ENCODE measurements at places on chromosomes 1 and 21.

GRCh38 chr1:100449477-100449876 is 88.5 kb upstream of the GPR88 start:
- DNase-seq: no peak

- DNase-seq: no peak
Observed at GRCh38 chr1:40755067-40755466, 28.5 kb upstream of the KCNQ4 start.

- DNase-seq: no peak
Observed at GRCh38 chr1:205593532-205593931, 38.3 kb downstream of the ELK4 start.

- no peak for DNase-seq
Observed at GRCh38 chr1:114455102-114455785, 55.8 kb downstream of the TRIM33 start.

DNA sequence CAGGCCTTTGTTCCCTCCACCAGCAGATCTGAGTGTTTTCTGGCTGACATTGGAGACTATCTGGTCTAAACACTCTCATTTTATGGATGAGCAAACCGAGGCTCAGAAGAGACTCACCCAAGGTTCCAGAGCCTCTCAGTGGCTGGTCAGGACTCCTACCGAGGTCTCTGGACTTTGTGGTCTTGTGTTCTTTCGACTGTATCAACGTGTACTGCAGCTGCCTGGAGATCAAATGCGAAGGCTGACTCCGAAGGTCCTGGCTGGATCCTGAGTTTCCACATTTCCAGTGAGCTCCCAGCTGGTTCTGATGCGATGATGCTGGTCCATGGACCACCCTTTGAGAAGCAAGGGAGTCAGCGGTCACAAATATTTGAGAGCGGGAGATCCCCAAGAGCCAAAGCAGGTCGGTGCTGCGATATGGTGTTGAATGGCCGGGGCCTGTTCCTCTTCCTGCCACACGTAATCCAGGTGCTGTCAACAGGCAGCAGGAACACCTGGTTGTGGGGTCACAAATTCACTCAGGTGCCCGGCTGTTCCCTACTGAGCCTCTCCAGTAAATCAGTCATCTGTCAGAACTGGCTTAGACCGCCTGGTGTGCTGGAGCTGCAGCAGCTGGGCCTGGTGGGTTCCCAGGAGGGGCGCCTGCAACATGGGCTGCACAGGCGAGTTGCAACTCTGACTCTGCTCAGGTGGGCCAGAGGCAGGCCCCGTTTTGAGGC is 94.8 kb upstream of the USP24 start:
- DNase-seq: no peak

DNA sequence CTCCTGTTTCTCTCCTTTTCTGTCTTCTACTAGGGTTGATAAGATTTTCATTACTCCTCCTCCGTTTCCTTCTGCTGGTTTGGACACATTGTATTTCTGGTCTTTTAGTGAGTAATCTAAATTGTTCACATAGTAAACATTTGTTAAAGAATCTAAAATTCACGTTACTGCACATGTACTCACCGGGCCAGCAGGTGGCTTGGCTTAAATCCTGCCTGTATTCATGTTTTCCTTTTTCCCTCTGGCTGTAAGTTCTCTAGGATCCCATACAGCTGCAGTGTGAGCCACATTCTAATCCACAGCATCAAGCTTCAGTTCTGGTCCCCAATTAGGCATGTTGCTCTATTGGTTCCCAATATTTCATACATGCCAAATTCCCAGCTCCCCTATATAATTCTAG is 958.3 kb downstream of the ADGRL2 start:
- no peak for DNase-seq

DNA sequence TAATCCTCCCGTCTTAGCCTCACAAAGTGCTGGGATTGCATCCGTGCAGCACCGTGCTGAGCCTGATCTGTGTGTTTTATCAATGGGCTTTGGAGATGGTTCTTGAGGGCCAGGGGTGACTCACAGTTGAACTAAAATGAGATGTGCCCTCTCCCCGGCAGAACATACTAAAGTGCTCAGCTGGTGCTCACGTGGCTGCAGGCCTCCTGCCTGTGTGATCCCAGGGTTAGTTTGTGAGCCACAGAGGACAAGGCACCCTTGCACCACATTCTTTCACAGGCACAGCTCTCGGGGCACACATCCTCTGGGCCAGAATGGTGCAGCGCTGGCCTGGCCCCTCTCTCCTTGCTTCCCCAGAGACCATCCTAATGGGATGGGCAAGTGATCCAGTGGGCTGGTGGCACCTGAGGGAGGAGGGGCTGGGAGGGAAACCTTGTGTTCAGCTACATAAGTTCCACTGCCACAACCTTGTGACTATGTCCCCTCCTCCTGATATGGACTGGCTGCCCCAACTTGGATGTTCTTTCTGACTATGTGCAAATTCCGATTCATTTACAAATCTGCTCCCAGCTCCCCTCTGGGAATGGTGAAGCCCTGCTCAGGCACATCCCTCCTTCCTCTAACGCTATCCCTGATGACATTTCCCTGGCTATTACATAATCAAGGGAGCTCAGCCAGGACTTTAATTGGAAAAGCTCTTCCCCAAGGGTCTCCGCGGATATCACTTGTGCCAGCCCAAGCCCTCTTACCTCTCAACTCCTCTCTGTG is 197.0 kb upstream of the EDN2 start:
- no peak for DNase-seq

GRCh38 chr1:244271691-244272308 is 179.9 kb downstream of the ADSS2 start:
- DNase-seq: no peak

DNA sequence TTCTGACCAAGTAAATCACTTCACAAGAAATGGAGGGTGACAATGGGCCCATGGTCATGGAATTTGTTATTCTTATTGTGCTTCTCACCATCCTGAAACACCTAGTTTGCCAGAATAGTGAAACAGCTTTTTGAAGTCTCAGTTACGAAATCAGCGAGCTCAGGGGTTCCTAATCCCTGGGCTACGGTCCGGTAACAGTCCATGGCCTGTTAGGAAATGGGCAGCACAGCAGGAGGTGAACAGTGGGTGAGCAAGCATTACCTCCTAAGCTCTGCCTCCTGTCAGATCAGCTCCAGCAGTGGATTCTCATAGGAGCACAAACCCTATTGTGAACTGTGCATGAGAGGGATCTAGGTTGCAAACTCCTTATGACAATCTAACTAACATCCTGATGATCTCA is 1356.3 kb downstream of the KCNT2 start:
- DNase-seq: no peak

DNA sequence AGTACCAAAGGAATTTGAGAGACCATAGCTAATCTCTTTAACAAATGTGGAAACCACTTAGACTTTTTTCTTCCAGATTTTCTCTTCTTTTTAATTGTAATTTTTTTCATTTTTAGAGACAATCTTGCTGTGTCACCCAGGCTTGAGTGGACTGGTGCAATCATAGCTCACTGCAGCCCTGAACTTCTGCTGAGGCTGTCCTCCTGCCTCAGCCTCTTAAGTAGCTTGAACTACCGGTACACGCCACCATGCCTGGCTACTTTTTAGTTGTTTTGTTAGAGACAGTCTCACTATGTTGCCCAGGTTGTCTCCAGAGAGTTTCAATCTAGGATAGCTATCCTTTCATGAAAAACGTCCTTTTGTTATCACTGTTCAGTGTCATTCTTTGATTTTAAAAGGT is 15.0 kb downstream of the PRRC2C start:
- DNase-seq: no peak

DNA sequence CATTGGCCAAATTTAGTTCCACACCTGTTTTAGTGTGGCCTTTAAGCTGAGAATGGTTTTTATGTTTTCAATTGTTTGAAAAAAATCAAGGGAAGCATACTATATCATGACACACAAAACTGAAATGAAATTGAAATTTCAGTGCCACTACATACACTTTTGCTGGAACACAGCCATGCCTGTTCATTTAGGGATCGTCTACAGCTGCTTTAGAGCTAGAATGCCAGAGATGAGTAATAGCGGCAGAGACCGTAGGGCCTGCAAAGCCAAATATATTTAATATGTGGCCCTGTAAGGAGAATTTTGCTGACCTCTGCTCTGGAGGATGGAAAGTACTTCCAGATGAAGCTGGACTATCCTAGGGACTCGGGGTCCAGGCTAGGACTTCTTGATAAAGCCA is 62.5 kb upstream of the LYST start:
- no peak for DNase-seq

GRCh38 chr1:206925106-206925736 is 3.5 kb upstream of the FCMR start:
- DNase-seq: no peak

DNA sequence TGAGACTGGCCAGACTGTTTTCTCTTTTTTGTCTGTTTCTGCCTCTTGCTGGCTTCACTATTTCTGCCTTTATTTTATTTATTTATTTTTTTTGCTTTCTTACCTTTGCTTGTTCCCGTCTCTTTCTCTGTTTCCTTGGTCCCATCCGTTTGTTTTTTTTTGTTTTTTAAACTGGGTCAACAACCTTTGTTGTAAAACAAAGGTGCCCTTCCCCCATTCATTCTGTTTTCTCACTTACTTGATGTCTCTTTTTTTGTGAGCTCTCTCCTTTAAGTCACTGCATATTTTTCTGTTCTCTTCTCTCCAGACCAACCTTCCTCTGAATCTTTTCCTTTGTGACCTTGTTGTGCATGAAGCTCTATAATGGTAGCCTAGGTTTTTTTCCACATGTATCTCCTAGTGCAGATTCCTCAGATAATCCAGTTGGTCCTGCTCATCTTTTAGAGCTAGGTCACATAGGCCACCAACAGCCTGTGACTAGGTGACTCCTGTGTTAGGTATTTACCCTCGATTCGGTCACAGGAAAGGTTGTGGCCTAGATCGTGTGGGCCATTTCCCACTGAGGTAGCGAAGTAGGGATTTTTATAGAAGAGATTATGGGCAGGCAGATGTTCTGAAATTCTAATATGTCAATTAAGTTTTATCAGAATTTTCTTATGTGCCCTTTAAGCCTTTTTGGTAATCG is 15.9 kb downstream of the GNAI3 start:
- DNase-seq: no peak

DNA sequence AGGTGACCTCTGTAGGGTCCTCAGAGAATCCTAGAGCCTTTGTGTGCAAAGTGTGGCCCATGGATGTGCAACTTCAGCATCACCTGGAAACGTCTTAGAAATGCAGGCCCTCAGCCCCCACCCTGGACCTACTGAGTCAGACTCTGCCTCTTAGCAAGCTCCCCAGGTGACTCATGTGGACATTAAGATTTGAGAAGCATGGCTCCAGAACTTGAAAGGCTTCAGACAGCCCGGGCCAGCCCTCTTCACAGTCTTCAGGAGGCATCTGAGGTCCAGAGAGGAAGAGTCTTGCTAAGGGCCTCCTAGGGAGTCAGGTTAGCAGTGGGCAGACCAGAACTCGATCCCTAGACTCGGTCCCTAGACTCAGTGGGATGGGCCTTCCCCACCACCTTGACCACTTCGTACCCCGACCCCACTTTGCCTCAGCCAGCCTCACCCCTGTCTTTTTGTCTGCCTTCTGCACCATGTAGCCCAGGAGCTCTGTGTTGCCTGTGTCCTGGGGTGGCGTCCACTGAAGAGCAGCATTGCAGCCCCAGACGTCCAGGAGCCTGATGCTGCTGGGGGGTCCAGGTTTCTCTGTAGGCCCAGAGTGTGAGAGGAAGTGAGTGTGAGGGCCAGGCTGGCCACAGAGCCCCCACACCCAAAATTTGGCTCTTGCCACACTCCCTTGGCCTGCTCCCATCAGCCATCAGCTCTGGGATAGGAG is 4.8 kb downstream of the MYBPH start:
- DNase-seq: no peak

- DNase-seq: no peak
Observed at GRCh38 chr21:38772646-38773045, 33.1 kb upstream of the ETS2 start.

- no peak for DNase-seq
Observed at GRCh38 chr21:15159382-15160020, 94.7 kb upstream of the NRIP1 start.

DNA sequence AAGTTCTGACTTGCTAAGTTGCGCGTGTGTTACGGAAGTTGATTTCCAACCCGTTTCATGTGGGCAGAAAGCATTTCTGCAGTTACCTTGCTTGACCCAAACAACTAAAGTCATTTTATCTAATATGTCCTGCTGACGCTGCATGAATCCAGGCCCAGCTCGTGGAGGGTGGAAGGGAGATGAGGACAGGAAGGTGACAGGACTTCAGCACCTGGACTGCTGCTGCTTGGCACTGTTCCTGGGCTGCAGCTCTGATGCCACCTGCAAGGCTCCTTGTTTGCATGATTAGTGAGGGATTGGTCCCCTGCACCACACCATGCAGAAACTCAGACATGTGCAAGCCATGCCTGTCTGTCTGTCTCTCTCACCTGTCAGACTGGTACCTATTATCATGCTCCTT is 198.4 kb downstream of the PRDM2 start:
- no peak for DNase-seq

GRCh38 chr1:89519779-89520358 is 4.8 kb upstream of the LRRC8B start:
- DNase-seq: no peak

GRCh38 chr21:37829447-37829846 is 86.8 kb downstream of the KCNJ6 start:
- no peak for DNase-seq

DNA sequence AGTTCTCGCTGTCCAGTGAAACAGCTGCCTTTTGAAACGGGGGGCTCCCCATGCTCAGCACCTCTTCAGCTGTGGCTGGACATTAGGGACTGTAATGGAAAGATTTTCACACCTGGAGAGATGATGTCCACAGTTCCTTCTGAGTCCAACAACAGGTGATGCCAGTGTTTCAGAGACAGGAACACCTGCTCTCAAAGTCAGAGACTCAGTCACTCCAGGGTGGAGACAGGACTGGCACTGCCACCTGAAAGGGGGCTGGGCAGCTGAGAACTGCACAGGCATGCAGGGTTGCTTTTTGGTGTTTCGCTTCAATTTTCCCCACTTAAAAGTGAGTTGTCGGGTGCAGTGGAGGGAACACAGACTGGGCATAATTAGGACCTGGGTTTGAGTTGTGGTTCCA is 124.8 kb downstream of the GALNT2 start:
- DNase-seq: no peak

DNA sequence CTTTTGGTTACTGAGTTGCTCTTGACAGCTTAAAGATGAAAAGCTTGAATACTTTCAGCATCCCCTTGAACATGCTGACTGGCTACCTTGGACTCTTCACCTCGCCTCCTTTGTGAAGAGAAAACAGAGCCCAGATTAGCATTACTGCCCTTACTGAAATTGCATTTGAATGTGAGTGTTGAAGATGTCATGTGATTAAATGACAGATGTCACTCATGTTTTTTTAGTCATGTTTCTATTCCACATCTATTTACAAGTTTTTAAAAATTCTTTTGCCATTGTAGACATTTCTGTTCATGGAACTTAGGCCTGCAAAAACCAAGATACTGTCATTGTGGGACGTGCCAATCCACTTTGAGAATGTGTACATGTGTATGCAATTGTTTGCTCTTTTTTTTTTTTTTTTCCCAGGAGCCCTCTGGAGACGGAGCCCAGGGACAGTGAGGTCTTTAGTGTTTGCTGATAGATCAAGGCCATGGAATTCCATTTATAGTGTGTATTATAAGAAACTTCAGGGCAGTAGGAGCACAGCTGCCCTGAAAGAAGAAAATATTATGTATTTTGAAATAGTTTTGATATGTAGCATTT is 25.7 kb upstream of the IVNS1ABP start:
- DNase-seq: no peak
